ENCODE measurements at places on chromosomes 1 and 21.

GRCh38 chr1:208115924-208116640 is 128.1 kb downstream of the PLXNA2 start:
- no peak for DNase-seq

- no peak for DNase-seq
These were observed 29.8 kb downstream of the HYI start for GRCh38 chr1:43423672-43424550.

GRCh38 chr1:55061000-55061705 is 21.8 kb downstream of the PCSK9 start:
- no peak for DNase-seq

DNA sequence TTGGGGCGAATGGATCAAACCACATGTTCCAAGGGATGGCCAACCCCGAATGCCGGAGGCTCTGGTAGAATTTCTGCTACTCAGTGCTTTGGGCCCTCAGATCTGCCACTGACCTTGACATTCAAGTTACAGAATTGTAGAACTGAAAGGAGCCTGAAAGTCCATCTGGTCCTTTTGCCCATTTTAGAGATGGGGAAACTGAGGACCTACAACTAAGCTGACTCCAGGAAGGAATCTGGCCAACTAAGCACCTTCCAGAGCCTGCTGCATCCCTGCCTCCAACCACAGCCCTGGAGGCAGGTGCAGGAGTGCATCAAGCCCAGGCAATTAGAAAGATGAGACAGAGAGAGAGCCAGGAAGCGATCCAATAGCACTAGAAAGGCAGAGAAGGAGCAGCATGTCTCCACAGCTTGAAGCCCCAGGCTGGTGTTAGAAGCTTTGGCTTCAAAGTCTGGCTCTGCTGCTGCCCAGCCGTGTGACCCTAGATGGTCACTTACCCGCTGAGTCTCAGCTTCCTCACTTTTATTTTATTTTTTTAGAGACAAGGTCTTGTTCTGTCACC is 1.3 kb upstream of the CTRC start:
- no peak for DNase-seq

- DNase-seq: no peak
These were observed 1.3 kb upstream of the LEMD1 start for GRCh38 chr1:205422993-205423642.
